ENCODE measurements at places on chromosomes 4 and X. TPM values are rescaled to one million over a fixed set of nuclear protein-coding genes. Genes with fewer than 3 reads are reported as not detected.

The GCNA gene
- total RNA-seq, result 1.6 TPM

The LGI2 gene
- total RNA-seq, result 1.5 TPM

The GAB3 gene
- total RNA-seq, result 4.2 TPM

The IKBKG gene
- total RNA-seq, result 28.5 TPM

The FLNA gene
- total RNA-seq, result 2,361 TPM

Measured in ureter (tissue), 1 donor.